ENCODE measurements at places on chromosomes 7 and 10. TPM values are rescaled to one million over a fixed set of nuclear protein-coding genes. Genes with fewer than 3 reads are reported as not detected.

DNA sequence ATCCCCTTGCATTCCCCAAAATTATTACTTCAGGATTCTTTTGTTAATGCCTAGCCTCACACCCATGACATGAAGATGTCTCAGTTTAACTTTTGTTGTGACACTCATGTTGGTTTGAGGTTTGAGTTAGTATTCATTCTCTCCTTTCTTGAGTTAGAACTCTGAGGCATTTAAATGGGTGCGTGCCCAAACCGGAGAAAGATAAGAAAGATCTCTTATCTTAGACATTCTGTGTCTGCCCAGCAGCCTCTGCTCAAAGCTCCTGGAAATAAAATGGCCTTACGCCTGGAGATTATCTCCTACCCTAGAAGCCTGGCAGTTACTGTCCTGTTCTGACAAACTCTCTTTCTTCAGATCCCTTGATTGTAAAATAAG, 26.3 kb downstream of the WBP1L start:
- DNase-seq: no peak

DNA sequence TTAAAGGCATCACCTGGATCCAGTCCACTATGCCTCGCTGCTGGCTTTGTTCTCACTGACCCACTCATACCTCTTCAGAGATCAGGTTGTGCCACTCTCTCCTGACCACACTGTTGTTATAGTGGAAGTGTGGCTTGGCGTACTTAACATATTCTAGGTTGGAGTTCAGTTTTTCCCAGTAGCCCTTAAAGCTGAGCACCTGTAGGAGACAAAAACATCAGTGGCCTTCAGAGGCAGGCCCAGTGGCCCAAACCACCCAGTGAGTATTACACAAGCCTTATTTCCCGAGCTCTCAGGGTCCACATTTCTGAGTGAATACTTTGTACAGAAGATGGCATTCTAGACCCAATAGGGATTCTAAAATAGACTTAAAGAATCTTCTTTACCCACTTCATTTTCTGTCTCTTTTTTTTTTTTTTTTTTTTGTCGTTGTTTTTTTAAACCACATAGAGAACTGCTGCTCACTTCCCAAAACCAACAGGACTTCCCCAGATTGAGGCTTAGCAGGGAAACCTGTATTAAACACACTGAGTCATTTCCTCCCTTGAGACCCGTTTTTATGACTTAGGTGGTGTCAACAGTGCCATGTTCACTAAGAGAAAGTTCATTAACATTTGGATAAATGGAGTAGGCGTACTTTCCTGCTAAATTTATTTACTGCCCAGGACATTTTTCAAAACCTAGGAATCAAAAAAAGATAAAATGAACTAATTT, 85.8 kb downstream of the GSAP start:
- DNase-seq: no peak

- DNase-seq: no peak
Observed at GRCh38 chr7:31234836-31235605, 105.5 kb downstream of the NEUROD6 start.

CHST15 gene
- total RNA-seq: 25.8 TPM

GRCh38 chr10:49645417-49645816, 31.6 kb downstream of the CHAT start:
- DNase-seq: no peak

POLD2 gene
- 39.9 TPM for total RNA-seq

PRPS1L1 gene
- not detected for total RNA-seq

DNA sequence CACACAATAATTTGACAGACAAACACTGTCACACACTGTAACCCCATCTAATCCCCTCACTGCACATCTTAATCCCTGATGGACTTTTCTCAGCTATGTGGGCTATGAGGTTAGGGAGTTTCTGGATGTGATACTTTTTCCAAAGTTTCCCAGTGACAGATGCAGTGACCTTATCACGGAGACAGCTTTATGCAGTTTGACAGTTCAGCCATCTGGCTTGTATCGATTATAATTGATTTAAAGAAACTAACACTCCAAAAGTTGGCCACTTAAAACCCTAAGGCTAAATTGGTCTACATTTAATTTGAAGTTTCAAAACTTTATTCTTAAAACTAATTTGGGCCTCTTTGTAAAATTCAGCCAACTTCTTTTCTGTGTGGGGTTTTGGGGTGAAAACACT, 196.7 kb downstream of the SDK1 start:
- DNase-seq: no peak

DNA sequence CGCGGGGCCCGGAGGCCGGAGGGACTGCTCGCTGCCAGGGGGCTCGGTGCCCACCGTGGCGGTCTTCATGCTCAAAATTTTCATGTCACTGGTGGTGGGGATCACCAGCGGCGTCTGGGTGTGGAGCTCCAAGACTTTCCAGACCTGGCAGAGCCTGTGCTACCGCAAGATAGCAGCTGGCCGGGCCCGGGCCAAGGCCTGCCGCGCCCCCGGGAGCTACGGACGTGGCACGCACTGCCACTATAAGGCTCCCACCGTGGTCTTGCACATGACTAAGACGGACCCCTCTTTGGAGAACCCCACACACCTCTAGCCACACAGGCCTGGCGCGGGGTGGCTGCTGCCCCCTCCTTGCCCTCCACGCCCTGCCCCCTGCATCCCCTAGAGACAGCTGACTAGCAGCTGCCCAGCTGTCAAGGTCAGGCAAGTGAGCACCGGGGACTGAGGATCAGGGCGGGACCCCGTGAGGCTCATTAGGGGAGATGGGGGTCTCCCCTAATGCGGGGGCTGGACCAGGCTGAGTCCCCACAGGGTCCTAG, 2.0 kb downstream of the FZD9 start:
- DNase-seq: no peak

NPTX2 gene
- total RNA-seq: 3.3 TPM

C1QL3 gene
- not detected for total RNA-seq

DNA sequence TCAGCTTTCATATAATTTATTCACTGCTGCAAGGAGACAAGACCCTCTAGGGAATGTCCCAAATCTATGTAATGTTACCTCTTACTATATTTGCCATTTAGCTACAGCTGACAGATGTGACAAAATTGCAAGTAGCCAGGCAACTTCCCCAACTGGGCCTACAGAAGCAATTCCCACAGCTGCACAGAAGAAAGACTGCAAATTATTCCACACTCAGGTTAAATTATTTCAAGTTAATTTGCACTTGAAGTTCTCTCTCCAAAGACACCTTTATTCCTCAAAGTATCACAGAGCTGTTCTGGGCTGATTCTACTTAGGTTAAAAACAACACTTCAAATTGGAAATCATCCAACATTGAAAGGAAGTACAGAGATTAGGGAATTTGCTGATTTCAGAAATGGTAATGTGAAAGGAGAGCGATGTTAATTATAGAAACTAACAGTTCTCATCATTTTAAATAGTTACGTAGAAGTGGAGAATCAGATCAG, 133.6 kb downstream of the THSD7A start:
- DNase-seq: no peak

FAM13C gene
- 7.3 TPM for total RNA-seq

INSIG1 gene
- total RNA-seq: 25.2 TPM
